ENCODE measurements at places on chromosomes 6 and 20. TPM values are rescaled to one million over a fixed set of nuclear protein-coding genes. Genes with fewer than 3 reads are reported as not detected.

DNA sequence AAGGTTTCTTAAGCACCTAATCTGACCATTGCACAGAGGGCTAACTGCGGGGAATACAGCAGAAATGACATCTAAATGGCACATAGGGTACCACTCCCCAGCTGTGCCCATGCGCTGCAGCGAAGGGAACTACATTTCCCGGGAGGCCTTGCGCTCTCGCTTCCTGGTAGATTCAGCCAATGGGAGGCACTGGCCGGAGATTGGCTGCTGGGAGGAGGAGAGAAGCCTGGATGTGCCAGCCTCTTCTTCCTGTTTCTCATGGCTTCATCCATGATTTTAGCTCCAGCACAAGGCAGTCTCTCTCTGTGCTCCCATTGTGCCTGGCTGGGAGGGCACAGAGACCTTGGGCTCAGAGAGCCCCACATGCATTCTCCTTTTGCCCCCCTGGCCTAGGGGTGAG is 101.7 kb upstream of the FOXA2 start:
- DNase-seq = no peak

GRCh38 chr6:158152659-158153058 is 15.4 kb downstream of the SERAC1 start:
- DNase-seq = no peak

The CAGE1 gene
- total RNA-seq = under 0.01 TPM

GRCh38 chr6:25326960-25327359 is 47.8 kb downstream of the CARMIL1 start:
- no peak for DNase-seq

DNA sequence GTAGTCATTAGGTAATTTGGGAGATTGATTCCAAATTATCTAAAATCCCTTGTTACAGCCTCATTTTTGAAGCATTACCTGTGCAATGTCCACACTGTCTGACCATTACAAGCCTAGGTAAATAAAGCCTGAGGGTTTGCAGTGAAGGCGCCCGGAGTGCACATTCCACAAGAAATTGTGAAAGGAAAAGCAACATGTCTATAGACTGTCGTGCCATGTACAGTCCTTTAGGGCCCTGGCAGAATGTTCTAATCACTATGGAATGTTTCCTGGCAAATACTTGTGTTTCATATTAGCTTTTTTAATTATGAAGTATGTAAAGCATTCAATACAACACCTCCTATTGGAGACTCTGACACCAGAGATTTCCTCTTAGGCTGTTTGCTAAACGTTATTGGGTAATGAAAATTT is 28.9 kb downstream of the PREP start:
- no peak for DNase-seq

The TMEM244 gene
- total RNA-seq = 1.4 TPM

DNA sequence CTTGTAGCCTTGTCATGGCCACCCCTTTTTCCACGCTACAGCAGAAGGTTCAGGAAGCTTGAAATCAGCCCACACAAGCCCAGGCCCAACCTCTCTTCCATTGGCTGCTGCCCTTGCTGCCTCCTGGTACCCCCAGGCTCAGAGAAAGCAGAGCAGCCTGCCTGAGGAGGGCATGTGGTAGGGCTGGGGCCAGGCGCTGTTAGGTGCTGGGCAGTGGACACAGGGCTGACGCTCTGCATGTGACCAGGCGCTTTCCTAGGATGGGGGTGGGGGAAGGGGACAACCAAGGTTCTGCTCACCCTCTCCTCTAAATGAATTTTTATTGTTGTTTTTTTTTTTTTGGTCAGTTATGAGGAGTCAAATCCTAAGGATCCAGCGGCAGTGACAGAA is 36.3 kb upstream of the ID1 start:
- no peak for DNase-seq

DNA sequence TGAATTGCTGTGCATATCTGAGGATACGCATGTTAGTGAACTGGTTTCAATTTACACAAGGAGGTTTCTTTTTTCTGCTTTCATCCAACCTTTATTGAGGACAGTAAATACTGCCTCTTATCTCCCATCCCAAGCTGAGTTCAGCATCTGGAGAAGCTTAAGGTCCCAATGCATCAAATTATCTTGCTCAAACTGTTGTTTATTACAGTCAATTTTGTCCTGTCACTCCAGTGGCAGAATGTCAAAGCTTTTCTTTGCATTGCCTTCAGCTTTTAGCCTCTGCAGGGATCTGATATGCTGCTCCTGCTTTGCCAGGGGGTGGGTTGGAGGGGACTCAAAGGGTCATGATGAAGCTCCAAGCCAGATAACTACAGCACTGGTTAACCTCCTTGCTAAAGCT is 435.4 kb upstream of the SOX4 start:
- DNase-seq = no peak

The SLC13A3 gene
- total RNA-seq = 10.8 TPM

GRCh38 chr20:63895952-63896263 is 982 bp downstream of the DNAJC5 start:
- DNase-seq = no peak

The BYSL gene
- 14.0 TPM for total RNA-seq

DNA sequence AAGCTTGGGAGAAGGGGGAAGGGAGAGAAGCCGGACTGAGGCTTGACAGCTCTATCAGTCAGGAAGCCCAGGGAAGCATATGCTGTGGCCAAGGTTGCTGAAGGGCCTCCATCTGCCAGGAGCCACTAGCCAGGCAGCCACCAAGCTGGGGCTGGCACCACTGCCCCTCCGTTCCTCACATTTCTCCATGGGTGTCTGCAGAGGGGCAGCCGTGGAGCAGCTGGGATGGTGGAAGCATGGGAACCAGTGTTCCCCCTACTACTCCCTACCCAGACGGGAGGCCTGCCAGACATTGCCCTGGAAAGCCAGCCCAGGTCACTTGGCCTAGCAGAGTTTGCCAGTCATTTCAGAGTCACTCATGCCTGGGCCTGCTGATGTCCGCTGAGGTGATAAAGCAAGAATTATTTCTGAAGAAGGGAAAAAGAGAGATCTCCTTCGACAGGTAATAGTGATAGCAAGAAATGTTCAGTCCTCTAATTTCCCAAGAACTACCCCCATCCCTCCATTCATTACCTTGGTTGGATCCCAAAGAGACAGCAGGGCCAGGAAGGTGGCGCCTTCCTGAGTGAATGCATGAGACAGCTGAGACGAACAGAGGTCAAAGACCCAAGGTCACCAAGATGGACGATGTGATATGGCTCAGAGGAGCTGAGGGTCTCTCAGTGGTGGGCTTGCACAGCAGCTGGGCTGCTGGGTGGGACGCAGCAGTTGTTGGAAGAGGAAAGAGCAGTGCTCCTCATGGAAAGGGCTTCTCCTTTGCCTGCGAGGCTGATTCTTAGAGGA is 21.9 kb downstream of the SNPH start:
- DNase-seq = no peak

- DNase-seq = no peak
Measured at GRCh38 chr6:36976007-36976264, 10.1 kb downstream of the MTCH1 start.

The CST5 gene
- total RNA-seq = not detected

DNA sequence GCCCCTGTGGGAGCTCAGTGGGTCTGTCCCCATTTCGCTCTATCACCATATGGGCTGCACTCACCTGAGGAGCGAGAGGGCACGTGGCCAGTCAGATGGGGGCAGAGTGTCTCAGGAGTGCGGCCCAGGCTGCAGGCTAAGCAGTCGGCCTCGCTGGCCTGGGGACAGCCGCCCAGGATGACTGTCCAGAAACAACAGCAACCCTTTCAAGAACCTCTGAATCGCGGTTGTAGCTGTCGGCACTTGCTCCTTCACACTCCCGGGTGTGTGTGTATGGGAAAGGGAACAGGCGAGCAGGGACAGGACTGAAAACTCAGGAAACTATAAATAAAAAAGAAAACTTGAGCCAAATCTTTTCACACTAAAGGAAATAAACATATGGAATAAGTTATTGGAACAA is 63.1 kb downstream of the TFAP2A start:
- no peak for DNase-seq
